ENCODE measurements at places on chromosomes 12 and 14. TPM values are rescaled to one million over a fixed set of nuclear protein-coding genes. Genes with fewer than 3 reads are reported as not detected.

SRRM4 gene
- not detected for total RNA-seq

GRCh38 chr12:10363914-10364814 lies 25.7 kb downstream of the KLRK1 start:
- DNase-seq: no peak

DNA sequence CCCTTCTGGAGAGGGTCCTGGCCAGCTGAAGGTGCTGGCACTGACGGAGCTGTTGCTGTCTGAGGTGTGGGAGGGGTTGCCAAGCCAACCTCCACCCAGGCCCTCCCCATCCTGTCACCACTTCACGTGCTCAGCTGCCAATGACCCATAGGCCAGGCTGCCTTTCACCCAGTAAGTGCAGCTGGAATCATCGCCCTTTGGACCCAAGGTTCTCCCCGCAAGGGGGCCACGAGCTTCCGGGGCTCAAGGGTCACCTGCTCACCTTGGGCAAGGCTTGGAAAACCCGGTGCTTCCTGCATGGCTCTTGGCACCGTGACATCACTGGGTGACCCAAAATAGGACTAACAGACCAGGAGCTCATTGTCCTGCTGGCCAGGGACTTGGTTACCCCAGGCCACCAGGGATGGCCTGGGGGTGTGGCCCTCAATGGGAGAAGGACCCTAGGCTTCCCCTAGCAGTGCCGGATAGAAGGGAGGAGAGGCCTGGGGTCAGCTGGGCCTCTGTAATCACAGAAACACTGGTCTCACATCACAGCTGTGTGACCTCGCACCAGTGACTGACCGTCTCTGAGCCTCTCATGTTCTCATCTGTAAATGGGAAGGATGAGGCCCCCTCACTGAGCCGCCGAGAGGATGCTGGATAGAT lies 51.3 kb downstream of the CCDC85C start:
- DNase-seq: peak; percentile 95

DNA sequence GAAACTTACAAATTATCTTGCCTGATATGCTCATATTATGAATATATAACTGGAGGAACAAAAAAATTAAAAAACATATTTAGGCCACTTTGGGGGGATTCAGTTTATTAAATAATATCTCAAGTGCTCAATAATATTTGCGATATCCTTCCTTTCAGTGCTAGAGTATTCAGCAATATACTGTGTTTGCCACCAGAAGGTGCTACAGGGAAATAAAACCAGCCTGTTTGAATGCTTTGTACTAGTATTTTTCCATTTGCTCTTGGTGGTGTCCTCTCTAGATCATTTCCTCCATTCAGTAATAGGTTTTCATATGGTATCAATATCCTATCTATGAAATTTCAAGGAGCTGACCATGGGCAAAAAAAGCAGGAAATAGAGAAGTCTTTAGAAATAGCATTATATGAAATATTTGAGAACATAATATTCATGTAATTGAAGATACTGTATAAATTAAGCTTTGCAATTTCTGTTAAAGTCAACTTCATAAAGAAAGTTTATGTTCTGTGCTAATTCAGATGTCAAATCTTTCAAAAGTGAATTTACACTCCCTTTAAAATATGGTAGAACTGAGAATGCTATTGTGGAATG lies 106.2 kb upstream of the NAV3 start:
- no peak for DNase-seq

- DNase-seq: no peak
Measured at GRCh38 chr12:46933947-46934346, 108.2 kb upstream of the SLC38A4 start.

DNA sequence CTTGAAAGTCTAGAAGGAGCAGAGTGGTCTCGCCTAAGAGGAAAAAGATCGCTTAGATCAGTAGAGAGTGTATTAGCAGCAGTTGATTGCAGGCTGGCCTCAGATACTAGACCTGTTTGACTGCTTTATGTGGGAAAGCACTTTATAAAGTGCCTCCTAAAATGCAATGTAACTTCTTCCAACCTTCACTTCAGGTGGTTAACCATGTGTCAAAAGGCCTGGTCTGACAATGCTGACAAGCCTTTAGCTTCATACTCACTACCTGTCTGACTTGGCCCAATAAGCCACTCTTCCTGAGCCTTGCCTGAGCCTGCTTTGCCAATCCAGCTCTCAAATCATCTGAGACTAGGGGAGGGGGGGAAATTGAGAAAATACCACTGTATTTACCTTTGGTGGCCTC lies 14.6 kb downstream of the MGAT4C start:
- DNase-seq: no peak

- no peak for DNase-seq
Measured at GRCh38 chr14:23285530-23286019, 357 bp downstream of the HOMEZ start.

DNA sequence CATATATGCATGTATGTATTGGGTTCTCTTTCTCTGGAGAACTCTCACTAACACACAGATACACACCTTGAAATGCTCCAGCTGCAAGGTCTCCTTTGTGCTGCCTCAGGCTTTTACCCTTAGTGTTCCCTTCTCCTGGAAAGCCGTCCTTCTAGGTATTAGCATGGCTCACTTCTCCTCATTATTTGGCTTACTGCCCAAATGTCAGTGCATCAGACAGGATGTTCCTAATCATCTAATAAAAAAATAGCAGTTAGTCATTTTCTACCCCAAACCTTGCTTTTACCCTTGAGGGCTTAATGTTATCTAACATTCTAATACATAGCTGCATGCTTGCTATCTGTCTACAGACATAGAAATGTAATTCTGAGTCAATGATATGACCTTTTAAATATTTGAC lies 109.0 kb upstream of the SLC16A7 start:
- DNase-seq: no peak

LBHD2 gene
- total RNA-seq: not detected

- DNase-seq: no peak
Measured at GRCh38 chr12:9634177-9634803, 26.6 kb upstream of the KLRB1 start.

DNA sequence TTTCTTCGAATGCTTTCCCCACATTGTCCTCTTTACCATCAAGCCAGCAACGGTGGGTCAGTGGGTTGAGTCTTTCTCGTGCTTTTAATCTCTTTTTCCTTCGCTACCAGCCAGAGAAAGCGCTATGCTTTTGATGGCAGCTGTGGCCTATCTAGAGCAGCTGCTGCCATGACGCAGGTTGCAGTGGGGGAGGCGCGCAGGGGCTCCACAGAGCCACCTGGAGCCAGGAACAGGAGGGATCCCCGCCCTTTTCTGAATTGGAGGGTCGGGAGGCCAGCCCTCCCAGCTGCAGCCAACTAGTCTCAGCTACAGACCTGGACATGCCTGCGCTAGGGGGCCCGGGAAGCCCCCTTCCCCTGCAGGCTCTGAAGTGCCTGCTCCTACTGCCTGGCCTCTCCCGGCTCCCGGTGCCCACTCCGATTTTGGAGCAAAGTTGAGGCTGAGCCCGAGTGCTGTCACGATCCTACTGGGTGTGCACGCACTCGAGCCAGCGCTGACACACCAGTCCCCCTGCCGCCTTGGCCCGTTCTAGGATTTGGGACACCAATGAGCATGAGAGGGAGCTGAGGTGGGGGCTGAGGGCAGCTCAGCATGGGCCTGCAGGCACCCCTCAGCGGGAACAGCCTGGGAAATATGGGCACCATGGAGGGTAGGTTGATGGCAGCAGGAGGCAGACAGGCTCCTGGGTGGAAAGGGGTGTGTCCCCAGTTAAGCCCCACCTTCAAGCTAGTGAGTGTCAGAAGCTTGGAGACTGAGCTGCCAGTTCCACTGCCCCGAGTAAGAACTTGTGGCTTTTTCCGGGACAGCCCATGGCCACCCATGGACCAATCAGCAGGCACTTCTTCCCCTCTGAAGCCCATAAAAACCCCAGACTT lies 784.2 kb downstream of the SLC6A15 start:
- no peak for DNase-seq

GRCh38 chr12:42221726-42222125 lies 16.3 kb downstream of the YAF2 start:
- DNase-seq: no peak

CACNA2D4 gene
- total RNA-seq: 1.2 TPM

OAS2 gene
- 1.5 TPM for total RNA-seq

DNA sequence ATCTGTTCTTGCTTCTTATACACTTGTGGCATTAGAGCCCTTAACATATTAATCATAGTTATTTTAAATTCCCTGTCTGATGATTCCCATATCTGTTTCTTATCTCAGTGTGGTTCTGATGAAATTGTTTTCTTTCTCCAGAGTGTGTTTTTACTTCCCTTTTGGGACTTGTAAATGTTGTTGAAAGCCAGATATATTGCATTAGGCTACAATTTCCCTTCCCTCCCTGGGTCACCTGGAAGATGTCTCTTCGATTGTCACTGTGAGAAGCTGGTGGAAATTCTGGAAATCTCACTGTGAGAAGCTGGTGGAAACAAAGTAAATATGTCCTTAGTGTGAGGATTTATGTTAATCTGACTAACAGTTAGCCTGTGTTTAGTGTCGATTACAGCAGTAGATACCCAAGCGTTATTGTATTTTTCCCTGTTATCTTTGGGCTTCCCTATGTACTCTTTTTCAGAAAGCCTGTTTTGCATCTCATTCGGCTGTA lies 717.3 kb downstream of the TRHDE start:
- DNase-seq: no peak

GPX2 gene
- 41.9 TPM for total RNA-seq

ADAM21 gene
- not detected for total RNA-seq

DNA sequence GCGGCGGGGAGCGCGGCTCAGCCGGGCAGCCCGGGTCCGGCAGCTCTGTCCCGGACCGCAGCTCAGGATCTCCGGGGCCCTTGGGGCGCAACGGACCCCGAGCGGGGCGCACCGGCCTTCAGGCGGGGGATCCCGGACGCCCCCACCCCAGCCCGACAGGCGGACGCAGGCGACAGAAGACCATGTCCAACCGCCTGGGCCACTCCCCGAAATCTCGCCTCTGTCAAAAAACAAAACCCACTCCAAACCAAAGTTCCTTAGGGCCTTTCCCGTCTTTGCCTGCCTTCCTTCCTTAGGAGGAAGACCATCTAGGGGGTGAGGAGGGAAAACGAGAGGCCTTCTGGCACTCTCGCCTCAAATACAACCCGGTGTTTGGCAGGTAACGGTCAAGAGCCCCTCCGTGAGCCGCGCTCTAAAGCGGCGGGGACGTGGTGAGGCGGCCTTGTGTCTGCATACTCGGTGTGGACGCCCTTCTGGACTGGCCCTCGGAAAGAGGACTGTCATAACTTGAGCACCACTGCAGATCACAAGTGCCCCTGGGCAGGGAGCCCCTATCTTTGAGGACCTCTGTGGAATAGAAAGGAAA lies 604 bp downstream of the HCFC2 start:
- peak; percentile 28 for DNase-seq

- no peak for DNase-seq
Measured at GRCh38 chr14:31241450-31242114, 34.0 kb upstream of the HECTD1 start.

HOXC12 gene
- total RNA-seq: not detected

RIN3 gene
- 2.3 TPM for total RNA-seq

DNA sequence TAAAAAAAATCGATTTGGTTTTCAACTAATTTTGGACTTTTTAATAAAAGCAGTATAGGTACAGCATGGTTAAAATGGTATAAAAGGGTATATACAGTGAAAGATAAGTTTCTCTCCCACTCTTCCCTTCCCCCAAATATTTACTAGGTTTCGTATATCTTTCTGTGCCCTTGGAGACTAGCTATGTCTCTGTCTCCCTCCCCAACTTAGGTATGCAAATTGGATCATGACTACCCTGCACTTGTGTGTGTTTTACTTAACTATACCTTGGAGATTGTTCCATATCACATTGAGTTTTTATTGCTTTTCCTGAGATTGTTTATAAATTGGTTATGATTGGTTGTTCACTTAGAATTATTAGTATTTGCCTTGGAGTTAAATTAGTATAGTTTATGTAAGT lies 19.4 kb downstream of the AEBP2 start:
- no peak for DNase-seq

B4GALNT1 gene
- total RNA-seq: 0.24 TPM

RNASE2 gene
- total RNA-seq: 1.2 TPM

CLBA1 gene
- 6.5 TPM for total RNA-seq

HSPB8 gene
- total RNA-seq: 8.9 TPM

DNA sequence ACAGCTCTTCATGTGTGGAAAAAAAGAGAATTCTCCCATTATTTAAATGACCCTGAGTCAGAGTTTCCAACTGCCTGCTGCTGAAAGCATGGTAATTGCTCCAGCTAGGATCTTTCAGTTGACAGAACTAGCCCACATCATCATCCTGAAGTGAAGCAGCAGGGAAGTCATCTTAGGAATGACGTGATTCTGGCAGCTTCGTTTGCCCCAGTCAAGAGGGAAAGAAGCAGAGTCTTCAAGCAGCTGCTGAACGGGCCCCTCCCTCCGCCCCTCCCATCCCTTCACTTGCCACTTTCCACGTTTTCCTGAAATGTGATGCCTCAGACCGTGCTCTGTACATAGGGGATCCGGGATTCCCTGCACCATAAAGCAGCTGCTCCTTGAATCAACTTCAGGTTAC lies 455.0 kb upstream of the TMEM132C start:
- DNase-seq: no peak

KRT73 gene
- total RNA-seq: not detected

DNA sequence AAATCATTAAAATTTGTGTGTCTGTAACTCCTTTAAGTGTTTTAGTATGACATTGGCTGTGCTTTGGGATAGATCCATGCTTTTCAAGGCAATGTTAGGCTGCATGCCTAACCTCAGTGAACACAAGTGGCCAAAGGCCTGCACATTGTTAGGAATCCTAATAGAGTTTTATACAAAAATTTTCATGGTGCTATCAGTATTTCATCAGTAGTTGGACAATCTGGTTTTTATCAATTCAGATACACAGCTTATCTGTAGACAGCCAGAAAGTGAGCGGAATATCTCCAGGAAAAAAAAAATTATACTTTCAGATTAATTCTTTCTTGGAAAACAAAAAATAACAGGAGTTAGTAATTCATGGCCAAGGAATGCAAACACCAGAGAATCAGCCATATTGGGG lies 324.0 kb upstream of the PDE3A start:
- DNase-seq: no peak

PLCZ1 gene
- not detected for total RNA-seq

DNA sequence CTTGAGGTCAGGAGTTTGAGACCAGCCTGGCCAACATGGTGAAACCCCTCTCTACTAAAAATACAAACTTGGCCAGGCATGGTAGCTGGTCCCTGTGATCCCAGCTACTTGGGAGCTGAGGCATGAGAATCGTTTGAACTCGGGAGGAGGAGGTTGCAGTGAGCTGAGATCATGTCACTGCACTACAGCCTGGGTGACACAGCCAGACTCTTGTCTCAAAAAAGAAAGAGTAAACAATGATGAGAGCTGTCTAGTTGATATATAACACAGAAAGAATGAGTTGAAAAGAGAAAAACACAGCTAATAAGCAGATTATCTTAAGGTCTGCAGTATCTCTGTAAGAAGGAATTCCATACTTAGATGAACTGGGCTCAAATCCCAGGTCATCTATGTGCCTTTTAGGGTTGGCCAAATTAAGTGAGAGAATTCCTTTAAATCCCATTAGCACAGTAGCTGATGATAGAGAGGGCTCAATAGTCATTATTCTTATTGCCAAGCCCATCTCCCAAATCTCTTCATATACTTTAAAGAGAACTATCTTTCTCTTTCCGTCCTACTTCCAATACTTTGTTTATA lies 31.1 kb upstream of the STRAP start:
- DNase-seq: no peak

DNA sequence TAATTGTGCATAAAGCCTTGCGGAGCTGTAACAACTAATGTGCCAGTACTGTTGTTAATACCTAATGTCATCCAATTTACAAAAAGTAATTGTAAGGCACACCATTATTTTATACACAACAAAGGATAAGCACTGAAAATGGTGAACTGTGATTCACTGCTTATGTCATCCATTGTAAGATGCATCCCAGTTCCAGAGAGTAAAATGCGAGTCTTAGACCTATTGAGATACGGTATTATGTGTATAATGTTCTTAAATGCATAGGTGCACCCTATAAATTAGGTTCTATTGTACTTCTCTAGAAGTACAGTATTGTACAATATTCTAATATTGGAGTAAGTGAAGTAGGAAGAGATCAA lies 406 bp downstream of the PARP2 start:
- DNase-seq: no peak

Data from pancreas (tissue), 10 donors.